ENCODE measurements at places on chromosomes 7 and 10.
A peak's percentile ranks its signal among the peaks of the same experiment; 100 is the strongest.

GRCh38 chr7:80819503-80819902 lies 99.3 kb downstream of the SEMA3C start:
- no peak for DNase-seq

- no peak for DNase-seq
Measured at GRCh38 chr10:17074541-17074847, 55.1 kb downstream of the CUBN start.

DNA sequence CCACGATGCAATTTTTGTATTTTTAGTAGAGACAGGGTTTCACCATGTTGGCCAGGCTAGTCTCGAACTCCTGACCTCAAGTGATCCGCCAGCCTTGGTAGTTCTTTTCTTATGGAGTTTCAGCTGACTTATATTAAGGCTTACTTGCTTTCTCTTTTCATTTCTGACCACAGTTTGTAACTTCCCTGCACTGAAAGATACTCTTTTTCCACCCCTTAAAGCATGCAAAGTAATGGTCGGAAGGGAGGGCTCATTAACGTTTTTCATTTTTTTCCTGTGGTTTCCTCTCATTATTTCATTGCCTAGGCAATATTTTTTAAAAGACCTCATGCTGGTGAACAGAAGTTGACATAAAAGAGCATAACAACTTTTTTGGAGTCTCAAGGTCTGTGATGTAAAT lies 27.0 kb downstream of the ADRB1 start:
- no peak for DNase-seq

DNA sequence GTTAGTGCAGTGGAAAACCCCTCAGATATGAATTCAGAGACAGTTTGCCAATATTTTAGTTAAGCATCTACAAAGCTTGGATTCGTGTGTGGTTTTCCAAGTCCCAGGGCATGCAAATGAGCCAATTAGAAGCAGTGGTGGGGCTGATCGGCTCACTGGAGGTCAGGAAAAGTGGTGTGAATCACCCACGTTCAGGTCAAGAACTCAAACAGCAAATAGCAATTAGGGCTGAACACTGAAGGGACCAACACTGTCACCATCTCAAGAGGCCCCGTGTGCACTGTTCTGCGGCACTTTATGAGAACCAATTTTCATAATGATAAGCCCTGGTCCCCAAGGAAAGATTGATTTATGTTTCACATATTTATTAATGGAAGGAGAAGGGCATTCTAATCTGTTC lies 68.9 kb downstream of the ADARB2 start:
- no peak for DNase-seq

DNA sequence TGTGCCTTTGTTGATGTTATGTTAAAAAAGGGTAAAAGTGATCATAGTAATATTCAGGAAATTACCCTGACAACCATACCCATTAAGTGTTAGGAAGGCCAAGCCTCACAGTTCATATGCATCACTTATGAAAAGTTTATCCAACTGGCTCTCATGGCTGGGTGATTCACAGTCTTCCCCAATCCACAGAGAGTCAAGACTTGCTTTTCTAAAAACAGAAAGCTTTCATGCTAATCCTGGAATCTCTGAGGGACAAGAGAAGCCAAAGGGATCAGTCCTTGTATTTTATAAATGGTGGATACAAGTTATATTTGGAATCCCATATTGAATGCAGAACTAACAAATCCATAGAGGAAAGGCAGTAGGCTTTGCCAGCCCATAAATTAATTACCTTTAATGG lies 218.3 kb downstream of the JAZF1 start:
- no peak for DNase-seq

- DNase-seq = no peak
Measured at GRCh38 chr7:145169908-145170307, 334.1 kb upstream of the TPK1 start.

- DNase-seq = no peak
Measured at GRCh38 chr10:2494399-2494798, 572.9 kb upstream of the PFKP start.

DNA sequence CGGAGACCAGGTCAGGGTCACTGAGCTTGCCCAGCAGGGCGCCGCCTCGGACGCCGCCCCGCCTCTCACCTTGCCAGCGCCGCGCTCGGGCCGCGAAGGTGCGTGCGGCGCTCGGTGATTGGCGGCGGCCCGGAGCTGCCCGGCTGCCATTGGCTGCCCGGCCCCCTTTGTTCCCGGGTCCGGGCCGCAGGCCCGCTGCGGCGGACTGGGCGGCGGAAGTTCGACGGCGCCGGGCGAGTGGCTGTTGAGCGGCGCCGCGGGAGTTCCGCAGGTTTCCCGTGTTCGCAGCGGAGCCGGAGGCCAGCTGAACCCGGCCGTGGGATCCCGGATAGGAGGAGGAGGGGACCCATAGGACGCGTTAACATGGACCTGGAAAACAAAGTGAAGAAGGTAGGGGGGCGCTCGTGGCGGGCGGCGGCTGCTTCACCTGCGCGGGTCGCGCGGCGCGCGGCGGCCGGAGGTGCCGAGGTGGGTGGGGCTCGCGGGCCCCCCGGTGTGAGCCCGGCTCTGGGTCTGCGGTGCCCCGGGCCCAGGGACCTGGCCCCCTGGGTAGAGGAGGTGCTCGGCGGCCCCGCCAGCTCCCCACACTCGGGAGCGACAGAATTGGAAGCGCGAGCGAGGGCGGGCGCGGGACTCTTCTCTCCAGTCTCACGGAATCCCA lies at the start of gene TES:
TSS of gene TES (plus strand) at position 195 of the 661 bp plus-strand sequence. CDS start at position 364, 169 bp downstream.
- peak; percentile 81 for DNase-seq

GRCh38 chr7:117165656-117166055 lies 157.2 kb downstream of the WNT2 start:
- no peak for DNase-seq

- DNase-seq = no peak
Measured at GRCh38 chr10:74187237-74187636, 36.2 kb downstream of the ADK start.

GRCh38 chr7:158106272-158106671 lies 481.4 kb downstream of the PTPRN2 start:
- no peak for DNase-seq

DNA sequence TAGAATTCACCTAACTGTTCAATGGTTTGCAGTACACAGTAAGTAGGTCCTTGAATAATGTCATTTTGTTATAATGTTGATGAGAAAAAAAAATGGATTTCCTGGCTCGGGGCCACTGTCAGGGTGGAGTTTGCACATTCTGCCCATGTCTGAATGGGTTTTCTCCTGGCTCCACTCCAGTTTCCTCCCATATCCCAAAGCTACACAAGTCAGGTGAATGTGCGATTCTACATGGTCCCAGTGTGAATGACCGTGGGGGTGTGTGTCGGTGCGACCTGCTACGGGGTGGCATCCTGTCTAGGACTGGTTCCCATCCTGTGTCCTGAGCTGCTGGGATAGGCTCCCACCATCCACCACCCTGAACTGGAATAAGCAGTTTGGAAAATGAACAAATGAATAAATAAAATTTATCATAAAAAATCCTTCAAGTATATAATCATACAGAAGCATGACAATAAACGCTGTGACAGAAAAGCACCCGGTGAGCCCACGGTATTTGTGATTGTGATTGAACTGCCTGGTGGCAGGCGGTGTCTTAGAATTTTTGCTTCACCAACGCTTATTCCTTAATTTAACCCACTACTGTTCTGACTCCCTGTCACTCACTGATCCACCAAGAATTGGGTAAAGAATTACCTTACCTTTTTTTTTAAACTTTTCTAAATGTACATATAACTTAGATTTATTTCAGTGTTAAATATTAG lies 114.1 kb downstream of the ICA1 start:
- DNase-seq = no peak

- no peak for DNase-seq
Measured at GRCh38 chr10:124149189-124150042, 56.0 kb upstream of the CHST15 start.

- DNase-seq = no peak
Measured at GRCh38 chr10:11425296-11425610, 186.2 kb downstream of the USP6NL start.

DNA sequence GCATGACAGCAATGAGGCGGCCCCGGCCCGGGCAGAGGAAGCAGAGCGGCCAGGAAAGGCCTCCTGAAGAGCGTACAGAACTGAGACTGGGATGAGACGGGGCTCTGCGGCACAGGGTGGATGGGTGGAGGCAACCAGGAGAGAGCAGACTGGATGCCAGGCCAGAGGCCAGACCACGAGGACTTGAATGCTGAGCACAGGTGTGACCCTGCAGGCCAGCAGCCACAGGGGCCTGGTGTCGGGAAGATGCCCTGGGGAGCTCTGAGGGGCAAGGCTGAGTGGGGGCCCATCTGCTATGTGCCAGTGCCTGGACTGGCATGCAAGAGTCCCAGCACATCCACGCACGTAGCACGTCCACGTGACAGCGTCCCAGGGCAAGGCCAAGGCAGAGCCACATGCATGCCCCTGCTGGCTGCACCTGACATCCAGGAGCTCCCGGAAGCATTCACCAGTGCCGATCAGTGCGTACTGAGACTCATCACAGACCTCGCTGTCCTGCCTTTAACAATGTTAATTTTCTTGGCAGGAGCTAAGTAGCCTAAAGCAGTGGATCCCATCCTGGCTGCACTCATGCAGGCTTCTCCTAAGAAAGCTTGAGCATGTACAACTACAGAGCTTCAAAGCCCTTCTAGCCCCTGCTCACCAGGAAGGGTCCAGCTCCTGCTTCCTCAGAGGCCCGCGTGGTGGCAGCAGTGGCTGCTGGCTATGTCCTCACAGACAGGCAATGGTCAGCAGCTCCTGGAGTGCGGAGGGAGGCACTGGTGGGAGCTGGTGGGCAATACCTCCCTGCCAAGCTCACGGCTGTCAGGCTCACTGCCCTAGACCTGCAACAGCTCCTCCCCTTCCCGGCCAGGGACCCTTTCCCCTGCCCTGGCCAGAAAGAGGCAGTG lies 18.0 kb downstream of the GRID1 start:
- DNase-seq = peak; percentile 40

DNA sequence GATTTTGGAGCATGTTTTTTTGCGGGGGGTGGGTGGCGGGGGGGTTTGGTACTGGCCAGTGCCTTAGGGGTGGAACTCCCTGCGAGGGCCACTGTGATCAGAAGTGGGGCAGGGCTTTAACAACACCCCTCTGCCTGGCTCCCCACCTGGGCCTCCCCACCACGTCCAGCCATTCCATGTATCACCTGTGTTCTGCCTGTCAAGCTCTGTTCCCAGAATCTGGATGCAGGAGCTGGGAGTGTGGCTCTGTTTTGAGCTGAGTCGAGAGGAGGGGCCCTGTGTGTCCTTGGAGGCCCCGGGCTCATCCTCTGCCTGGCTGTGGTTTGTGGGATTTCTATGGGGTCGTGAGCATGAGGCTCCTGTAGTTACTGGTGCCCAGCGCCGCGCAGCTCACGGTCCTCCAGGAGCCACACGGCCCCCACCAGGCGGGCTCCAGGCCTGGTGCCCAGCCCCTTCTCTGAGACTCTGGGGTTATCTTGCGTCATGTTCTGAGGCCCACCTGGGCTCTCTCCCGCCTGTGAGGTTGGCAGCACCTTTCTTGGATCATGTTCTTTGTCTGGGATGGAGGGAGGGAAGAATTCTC lies 29.6 kb downstream of the PFKFB3 start:
- no peak for DNase-seq

DNA sequence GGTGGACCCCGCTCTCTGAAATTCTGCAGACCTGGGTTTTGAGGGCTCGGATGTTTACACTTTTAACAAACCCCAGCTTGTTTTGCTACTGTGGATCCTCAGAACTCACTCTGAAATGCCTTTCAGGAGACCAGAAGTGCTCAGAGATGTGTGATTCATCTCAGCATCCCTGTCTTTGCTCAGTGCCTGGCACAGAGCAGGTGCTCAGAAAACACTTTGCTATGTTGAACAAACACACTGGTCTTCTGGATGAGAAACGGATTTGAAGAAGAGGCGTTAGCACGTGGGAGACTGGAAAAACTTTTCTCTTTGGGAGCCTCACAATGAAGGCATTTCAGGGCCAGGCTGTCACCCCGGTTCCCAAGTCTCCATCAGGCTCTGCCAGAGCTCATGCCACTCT lies 53.3 kb downstream of the SH3PXD2A start:
- no peak for DNase-seq

GRCh38 chr7:149824748-149825566 lies 13.2 kb upstream of the ZNF862 start:
- no peak for DNase-seq

- no peak for DNase-seq
Measured at GRCh38 chr7:130069179-130069977, 956 bp upstream of the KLHDC10 start.

GRCh38 chr10:3068201-3068967 lies 1.0 kb downstream of the PFKP start:
- DNase-seq = peak; percentile 79

GRCh38 chr10:8435186-8436055 lies 380.9 kb downstream of the GATA3 start:
- DNase-seq = no peak

GRCh38 chr10:1037098-1037497 lies 11.4 kb upstream of the IDI2 start:
- DNase-seq = no peak

GRCh38 chr7:158345731-158346130 lies 241.9 kb downstream of the PTPRN2 start:
- DNase-seq = no peak

DNA sequence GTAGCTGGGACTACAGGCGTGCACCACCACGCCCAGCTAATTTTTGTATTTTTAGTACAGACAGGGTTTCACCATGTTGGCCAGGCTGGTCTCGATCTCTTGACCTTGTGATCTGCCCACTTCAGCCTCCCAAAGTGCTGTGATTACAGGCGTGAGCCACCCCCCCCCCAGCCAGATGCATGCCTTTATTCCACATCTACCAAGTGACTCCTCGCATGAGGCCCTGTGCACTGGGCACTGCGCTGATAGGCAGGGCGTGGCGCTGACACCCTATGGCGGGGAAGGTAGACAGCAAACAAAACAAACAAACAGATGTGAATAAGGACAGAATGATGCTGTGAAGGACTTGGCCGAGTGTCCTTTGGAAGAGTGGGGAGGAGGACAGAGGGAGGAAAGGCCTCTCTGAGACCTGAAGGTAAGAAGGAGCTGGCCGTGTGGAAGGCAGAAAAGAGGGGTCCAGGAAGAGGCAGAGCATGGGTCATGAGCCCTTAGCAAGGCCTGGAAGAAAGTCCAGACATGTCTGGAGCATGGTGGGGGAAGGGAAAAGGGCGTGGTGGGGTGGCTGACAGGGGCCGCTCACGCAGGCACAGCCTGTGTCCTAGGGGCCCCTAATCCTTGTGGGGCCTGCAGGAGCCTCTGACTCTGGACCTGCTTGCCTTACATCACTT lies 47.5 kb upstream of the CACUL1 start:
- DNase-seq = no peak

- DNase-seq = no peak
Measured at GRCh38 chr10:11238893-11239292, 221.2 kb downstream of the CELF2 start.
